ENCODE measurements at places on chromosomes 11 and 22. TPM values are rescaled to one million over a fixed set of nuclear protein-coding genes. Genes with fewer than 3 reads are reported as not detected.

- no peak for DNase-seq
Observed at GRCh38 chr22:48192920-48193319, 1430.5 kb downstream of the TBC1D22A start.

- no peak for DNase-seq
Observed at GRCh38 chr11:35780951-35781860, 118.6 kb downstream of the TRIM44 start.

GRCh38 chr11:107928767-107929507 lies 689 bp downstream of the RAB39A start:
- DNase-seq: no peak

DNA sequence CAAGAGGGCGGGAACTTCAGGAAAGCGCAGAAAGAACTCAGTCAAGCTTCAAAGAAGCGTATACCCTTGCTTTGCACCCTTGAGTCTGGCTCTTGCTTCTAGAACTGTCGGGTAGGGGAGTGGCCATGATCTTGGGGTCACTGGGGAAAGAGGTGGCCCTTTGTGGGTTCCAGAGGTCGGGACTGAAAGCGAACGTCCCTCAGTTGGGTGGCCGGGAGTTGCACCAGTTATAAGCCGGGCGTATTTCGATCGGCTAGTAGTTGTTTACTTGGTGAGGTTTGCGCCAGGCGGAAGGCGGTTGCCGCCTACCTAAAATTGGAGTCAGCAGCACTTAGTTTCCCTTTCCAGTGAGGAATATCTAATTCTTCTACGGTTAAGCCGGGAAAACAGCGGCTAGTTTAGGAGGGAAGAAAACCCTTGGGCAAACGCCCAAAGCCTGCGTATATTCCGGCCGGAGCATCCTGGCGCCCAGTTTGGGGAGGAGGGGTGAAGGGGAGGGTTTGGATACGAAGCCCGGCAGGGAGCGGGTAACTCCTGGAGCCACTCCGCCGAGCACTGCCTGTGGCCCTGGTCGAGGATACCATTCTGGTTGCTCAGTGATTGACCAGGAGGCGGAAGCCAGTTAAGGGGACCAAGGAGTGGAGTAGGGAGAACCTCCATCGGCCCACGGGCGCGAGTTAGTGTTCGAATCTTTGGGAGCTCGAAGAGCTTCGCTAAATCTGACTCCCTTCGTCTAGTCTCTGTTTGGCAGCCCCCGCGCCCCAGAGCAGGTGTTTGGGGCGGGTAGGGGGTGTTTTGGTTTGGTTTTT lies 807 bp upstream of the WT1 start:
- DNase-seq: no peak

TREH gene
- total RNA-seq: 0.21 TPM
